Stimulated activated CD4-positive, alpha-beta T cell treated with anti-CD3 and anti-CD28 coated beads, Interleukin-1b, Interleukin-23, amount 100 ng/mL, for 1 hour (primary cell): ENCODE measurements at places on chromosomes 3 and 15.

- DNase-seq = no peak
These were observed 3.6 kb downstream of the RBMS3 start for GRCh38 chr3:29284497-29284896.

GRCh38 chr3:146375219-146375618 lies 94.1 kb downstream of the PLSCR2 start:
- DNase-seq = no peak

DNA sequence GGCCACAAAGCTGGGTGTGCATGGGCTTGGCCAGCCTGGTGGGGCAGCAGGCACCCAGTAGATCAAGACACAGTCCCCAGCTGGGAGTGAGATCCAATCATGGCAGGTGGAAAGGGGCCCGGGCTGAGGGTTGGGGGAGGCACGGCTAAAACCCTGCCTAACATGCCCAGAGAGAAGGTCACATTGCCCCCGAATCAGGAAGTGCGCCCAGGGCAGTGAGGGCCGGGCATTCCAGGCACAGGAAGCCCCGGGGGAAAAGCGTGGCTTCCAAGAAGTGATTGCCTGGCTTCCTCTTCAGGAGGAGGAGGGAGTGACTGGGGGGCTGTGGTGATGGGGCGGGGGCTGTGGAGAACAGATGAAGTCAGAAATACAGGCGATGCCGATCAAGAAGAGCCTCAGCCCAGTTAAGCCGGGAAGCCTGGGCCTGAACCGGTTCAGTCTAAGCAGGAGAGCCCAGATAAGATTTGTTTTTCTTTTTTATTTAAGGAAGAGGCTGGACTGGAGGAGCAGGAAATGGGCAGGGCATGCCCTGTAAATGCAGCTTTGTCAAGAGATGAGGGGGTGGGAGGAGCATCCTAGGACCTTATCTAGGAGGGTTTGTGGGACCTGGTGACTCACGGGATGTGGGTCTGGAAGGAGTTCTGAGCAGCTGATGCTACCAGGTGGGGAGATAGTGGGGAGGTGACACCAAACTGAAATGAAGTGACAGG lies 83.9 kb downstream of the CHSY1 start:
- DNase-seq = no peak

GRCh38 chr3:12675115-12675810 lies 11.3 kb upstream of the RAF1 start:
- no peak for DNase-seq

GRCh38 chr15:88635318-88635717 lies 3.5 kb upstream of the ISG20 start:
- no peak for DNase-seq

- DNase-seq = no peak
These were observed 15.1 kb upstream of the RFTN1 start for GRCh38 chr3:16528581-16528993.

DNA sequence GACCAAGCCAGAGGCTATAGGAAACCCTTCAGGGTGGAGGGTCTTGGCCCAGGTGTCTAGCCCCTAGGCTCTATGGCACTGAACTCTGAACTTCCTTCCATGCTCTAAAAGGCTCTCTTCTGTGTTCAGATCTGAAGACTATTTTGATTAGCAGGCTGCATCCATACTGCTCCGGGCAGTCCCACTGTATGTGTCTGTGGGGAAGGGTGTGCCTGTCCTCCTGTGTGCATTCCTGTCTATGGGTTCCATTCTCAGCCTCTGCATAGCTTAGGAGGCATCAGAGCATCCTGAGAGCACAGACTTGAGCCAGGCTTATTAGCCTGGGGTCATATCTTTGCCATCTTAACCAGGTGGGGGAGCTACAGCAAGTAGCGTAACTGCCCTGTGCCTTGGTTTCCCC lies 38.0 kb downstream of the EXOG start:
- DNase-seq = no peak
